ENCODE measurements at places on chromosomes 2 and 18. TPM values are rescaled to one million over a fixed set of nuclear protein-coding genes. Genes with fewer than 3 reads are reported as not detected.
A peak's percentile ranks its signal among the peaks of the same experiment; 100 is the strongest.

Gene RELCH
- 33.3 TPM for total RNA-seq

Gene RND3
- total RNA-seq, result not detected

Gene AQP12B
- not detected for total RNA-seq

Gene GPR35
- total RNA-seq, result 14.4 TPM

GRCh38 chr2:105671156-105671555 lies 73.6 kb upstream of the NCK2 start:
- no peak for DNase-seq

GRCh38 chr2:439077-439476 lies 151.2 kb upstream of the ALKAL2 start:
- DNase-seq, result peak; percentile 21

GRCh38 chr2:126536605-126537200 lies 119.3 kb upstream of the GYPC start:
- no peak for DNase-seq

- no peak for DNase-seq
Measured at GRCh38 chr2:31999438-31999837, 11.4 kb downstream of the MEMO1 start.

- DNase-seq, result no peak
Measured at GRCh38 chr18:58909521-58909920, 44.8 kb downstream of the ZNF532 start.

- DNase-seq, result no peak
Measured at GRCh38 chr2:18903750-18904149, 314.4 kb upstream of the NT5C1B start.

DNA sequence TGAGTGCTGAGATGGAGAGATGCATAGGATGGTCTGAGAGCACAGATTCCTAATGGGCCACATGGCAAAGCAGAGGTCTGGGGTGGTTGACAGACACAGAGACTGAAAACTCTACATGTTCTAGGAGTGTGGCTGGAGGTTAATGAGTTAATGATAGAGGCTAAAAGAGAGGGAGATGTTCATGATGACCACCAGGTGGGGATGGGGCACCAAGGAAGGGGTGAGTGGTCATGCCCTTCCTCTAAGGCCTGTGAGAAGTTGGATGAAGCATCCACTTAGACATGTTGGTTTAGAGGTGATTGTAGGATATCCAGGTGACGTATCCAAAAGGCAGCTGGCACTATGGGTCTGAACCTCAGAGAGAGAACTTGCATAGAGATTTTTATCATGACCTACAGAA lies 102.1 kb downstream of the LRP2 start:
- DNase-seq, result no peak

DNA sequence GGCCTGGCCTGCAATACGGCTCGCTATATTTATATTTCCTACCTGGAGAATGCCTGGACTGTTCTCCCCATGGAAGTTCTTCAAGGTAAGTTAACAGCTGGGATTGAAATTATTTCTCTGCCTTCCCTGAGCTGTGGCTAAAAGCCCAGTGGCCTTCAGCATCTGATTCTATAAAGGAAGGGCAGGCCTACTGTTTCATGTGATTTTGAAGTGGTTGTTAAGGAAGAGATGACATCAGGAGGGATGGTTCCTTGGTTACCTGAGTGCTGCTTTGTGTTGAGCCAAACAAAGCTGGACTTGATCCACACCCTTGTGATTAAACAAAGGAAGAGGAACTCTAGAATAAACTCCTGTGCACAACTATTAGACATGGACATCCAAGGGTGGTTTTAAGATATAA lies 61.6 kb downstream of the MFSD6 start:
- DNase-seq, result no peak

DNA sequence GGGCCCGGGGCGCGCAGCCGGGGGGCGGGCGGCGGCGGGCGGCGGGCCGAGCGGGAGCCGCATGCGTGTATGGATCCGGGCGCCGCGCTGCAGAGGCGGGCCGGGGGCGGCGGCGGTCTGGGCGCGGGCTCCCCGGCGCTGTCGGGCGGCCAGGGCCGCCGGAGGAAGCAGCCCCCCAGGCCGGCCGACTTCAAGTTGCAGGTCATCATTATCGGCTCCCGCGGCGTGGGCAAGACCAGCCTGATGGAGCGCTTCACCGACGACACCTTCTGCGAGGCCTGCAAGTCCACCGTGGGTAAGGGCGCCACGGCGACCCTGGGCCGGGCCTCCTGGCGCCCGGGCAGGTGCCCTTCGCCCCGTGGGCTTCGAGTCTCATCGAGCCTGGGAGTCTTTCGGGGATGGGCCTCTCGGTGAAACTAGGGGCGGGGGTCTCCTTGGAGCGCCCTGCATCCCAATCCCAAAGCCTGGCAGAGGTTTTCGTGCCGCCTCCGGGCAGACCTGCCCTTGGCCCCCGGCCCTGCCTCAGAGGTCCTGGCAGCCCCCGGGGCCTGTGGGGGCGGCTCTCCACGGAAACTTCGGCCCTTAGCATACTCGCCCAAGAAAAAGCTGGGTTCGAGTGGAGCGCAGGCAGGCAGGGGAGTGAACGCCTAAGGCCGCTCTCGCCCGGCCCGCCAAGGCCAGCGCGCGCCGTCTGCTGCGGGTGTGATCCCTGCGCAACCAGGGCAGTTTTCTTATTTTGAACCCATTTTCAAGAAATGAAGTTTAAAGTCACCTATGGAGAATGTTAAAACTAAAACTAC lies 622 bp downstream of the RAB12 start:
- DNase-seq, result no peak

Measured in activated CD8-positive, alpha-beta memory T cell treated with anti-CD3 and anti-CD28 coated beads, Interleukin-2, amount 10 ng/mL, durations not matched to agents 7 days and 5 days (primary cell).